ENCODE measurements at places on chromosomes 2 and 18. TPM values are rescaled to one million over a fixed set of nuclear protein-coding genes. Genes with fewer than 3 reads are reported as not detected.

TFCP2L1 gene
- 10.0 TPM for total RNA-seq

ARHGAP28 gene
- 0.08 TPM for total RNA-seq

HOXD10 gene
- total RNA-seq, result 5.5 TPM

RNF125 gene
- total RNA-seq, result 0.18 TPM

NDC80 gene
- total RNA-seq, result 17.2 TPM

DSG2 gene
- 69.7 TPM for total RNA-seq

MEIS1 gene
- total RNA-seq, result 1.8 TPM

GREB1L gene
- 1.6 TPM for total RNA-seq

ATP6V1B1 gene
- total RNA-seq, result 2.0 TPM

HTR2B gene
- total RNA-seq, result not detected

BMP10 gene
- not detected for total RNA-seq

FSIP2 gene
- not detected for total RNA-seq

MERTK gene
- 1.9 TPM for total RNA-seq

UGT1A6 gene
- total RNA-seq, result 1.6 TPM

UGT1A9 gene
- 5.4 TPM for total RNA-seq

COLEC11 gene
- total RNA-seq, result 0.40 TPM

CYRIA gene
- total RNA-seq, result 0.60 TPM

Measured in A549 treated with ZK216348 at 1 μM for 4 hours (cell line).